ENCODE measurements at places on chromosomes 1 and 21.

DNA sequence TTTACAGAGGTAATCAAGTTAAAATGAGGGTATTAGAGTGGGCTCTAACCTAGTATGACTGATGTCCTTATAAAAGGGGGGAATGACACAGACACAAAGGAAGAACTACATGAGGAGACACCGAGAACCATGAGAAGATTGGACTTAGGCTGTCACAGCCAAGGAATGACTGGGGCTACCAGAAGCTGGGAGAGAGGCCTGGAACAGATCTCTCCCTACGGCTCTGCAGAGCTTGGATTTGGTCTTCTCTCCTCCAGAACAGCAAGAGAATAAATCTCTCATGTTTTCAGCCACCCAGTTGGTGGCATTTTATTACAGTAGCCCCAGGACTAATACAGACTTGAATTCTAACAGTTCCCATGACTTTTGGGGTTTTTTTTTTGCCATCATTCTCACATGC lies 110.8 kb downstream of the PSMG1 start:
- no peak for DNase-seq

DNA sequence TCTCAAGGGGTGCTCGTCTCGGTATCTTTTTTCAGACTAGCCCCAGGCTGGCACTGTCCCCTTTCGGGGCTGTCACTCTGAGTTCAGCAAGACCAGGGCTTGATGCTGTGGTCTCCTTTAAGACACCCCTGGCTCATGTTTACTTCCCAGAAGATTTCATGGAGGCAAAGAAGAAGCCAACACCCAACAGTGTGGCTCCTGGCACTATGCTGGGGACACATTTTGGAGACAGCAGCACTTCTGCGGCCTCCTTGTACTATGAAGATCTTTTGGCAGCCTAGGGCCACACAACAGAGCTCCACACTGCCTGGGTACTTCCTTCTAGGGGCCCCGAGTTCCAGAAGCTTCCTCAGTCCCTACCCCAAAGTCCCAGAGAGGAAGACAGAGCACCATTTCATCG lies 24.6 kb downstream of the ECE1 start:
- DNase-seq = no peak

- DNase-seq = no peak
Measured at GRCh38 chr1:81547912-81548303, 252.8 kb upstream of the ADGRL2 start.

DNA sequence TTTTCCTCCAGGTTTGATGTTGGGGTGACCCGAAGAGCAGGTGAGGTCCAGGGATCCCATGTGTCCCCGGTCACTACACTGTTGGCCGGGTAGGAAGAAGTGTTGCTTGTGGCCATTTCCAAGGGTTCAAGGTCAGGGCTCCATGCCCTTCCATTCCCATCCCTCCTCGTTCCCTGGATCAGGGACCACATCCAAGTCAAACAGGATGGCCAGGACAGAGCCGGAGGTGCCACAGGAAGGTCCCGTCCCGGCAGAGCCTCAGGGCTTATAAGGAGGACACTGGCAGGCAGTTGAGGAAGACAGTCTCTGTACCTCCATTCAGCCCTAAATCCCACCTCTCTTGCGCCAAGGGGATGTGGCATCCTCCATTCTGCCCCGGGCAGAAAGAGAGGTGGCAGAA lies 22.0 kb upstream of the FAM131C start:
- no peak for DNase-seq

DNA sequence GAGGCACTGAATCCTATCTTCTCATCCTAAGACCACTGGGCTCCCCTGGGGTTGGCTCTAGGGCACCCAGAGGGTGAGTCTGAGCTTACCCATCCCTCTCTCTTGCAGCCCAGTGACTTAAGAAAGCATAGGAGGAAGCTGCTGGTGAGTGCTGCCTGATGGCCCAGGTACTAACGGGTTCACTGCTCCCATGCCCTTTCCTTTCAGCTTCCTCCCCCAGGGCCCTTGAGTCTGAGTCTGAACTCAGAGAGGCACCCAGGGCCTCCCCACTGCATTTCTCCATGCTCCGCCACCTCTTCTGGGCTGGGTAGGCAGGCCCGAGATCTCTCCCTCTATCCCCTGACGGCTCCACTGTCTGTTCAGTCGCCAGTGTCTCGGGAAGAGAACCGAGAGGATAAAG lies 29.7 kb downstream of the PPFIA4 start:
- DNase-seq = no peak

DNA sequence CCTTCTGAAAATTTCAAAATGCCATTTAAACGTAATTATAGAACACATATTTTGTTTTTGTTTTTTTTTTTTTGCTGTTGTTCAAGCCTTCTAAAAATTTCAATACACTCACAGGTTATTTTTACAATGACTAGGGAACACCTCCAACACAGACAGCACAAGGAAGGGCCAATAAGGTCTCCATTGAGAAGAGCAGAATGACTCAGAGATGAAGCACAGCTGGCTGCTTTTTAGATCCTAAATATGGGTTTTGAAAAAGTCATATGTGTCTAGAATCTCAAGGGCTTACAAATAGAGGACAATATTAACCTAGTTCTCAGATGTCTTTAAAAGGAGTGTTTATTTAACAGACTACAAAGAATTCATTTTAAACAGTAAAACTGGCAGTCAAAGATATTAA lies 104.6 kb downstream of the NEGR1 start:
- DNase-seq = no peak

GRCh38 chr1:44805311-44806024 lies 1.7 kb downstream of the DYNLT4 start:
- no peak for DNase-seq

GRCh38 chr1:229027622-229028182 lies 243.2 kb upstream of the RAB4A start:
- DNase-seq = no peak

DNA sequence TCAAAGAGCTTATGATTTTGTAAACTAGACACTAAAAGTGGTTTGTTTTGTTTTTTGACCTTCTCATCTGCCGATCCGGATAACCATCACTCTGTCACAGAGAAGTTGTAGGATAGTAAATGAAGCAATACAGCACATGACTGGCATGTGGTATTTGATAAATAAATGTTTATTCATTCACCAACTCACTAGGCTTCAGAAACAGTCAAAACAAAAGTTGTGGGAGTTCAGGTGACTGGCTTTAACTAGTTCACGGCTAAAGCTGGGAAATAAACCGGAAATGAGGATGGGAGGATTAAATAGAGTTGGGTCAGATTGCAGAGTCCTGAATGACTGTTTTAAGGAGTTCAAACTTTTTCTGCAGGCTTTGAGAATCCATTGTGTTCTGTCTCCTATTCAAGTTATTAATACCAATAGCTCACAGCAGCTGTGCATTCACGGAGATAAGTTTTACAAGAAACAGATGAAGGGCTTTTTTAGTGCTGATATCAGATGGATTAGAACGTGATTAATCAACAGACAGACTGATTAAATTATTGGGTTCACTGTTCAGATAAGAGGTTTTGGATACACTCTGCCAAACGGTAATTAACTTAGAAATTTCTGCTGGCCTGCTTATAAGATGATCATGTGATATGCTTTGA lies 463.3 kb downstream of the DPYD start:
- no peak for DNase-seq

GRCh38 chr21:36976882-36977651 lies 10.6 kb upstream of the HLCS start:
- peak; percentile 82 for DNase-seq

DNA sequence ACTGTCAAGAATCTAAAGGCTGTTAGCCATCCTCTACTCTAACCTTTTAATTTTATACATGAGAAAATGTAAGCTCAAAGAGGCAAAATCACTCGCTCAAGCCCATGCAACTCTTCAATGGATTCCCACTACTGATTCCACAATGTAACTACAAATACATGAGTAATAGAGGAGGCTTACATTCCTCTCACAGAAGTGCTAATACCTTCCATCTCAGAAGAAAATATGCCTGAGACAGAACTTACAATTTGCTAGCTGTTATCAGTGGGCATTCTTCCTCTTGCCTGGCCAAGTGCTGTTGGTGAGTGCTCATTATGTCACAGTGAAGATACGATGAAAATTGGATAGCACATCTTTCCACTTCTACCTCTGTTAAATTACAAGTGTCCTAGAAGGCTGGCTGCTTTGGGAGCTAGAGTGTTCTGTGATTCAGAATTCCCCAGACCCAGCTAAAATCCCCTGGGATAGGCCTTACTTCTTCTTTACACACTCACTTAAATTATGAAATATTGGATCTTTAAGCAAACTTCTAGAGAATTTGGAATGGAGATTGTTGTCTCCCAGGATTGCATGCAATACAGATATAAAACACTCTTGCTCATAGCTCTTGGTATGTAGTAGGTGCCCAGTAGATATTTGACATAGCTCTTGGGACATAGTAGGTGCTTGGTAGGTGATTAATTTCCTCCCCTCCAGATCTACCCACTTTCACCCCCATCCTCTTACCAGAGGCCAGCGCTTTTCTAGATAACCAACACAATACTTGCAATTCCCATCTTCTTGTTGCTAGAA lies 24.1 kb downstream of the BCL9 start:
- DNase-seq = no peak

DNA sequence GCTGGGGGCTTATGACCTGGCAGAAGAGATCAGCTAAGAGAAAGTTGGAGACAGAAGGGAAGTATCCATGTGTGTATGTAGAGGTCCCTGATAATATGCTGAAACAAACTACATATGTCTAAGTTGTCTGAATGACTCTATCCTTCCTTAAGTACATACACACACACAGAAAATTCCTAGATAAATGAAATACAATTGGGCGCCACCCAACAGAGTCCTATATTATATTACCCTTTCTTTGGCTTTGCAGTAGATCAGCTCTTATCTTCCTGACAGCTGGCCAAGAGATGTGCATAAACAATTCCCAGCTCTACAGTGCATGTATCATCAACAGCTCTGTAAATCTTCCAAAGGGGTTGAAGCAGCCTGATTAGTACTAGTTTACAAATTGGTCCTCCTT lies 40.1 kb downstream of the SORT1 start:
- no peak for DNase-seq

DNA sequence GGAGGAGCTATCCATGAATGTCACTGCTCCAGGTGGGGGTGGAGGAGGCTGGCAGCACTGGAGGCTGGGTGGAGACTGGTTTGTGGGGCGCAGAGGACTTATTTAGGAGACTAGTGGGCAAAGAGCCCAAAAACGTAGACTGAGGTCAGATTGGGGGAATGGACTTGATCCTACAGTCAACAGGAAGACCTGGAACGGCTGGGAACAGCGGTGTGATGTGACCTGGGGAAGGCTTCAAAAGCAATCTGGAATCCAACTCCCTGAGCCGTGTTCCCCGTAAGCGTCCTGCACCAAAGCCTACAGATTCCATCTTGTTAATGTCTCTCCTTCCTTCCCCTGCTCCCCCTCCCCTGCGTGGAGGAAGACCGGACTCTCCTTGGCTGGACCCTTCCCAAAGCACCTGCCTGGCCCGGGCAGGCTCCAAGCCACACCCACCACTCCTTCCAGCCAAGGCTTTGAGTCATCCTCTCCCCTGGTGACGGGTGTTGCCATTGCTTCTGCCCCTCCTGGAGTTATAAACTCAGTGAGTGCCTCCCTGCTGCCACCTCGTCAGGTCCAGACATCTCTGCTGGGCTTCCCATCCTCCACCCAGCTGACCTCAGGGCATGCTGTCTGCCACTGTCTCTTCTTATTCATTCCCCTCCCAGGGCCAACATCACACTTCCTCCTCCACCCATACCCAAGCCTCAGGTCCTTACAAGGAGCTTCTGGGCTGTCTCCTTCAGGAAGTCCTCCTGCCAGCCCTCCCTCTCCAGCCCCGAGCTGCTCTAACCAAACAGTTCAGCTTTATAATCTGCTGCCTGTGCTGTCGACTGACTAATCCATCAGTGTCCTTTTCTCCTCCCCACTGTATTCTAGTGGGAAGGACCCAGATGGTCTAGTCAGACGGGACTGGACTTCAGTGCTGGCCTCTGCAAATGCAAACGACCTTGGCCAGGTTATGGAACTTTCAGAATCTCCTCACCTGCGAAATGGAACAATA lies 1.6 kb upstream of the CLSTN1 start:
- peak; percentile 55 for DNase-seq

DNA sequence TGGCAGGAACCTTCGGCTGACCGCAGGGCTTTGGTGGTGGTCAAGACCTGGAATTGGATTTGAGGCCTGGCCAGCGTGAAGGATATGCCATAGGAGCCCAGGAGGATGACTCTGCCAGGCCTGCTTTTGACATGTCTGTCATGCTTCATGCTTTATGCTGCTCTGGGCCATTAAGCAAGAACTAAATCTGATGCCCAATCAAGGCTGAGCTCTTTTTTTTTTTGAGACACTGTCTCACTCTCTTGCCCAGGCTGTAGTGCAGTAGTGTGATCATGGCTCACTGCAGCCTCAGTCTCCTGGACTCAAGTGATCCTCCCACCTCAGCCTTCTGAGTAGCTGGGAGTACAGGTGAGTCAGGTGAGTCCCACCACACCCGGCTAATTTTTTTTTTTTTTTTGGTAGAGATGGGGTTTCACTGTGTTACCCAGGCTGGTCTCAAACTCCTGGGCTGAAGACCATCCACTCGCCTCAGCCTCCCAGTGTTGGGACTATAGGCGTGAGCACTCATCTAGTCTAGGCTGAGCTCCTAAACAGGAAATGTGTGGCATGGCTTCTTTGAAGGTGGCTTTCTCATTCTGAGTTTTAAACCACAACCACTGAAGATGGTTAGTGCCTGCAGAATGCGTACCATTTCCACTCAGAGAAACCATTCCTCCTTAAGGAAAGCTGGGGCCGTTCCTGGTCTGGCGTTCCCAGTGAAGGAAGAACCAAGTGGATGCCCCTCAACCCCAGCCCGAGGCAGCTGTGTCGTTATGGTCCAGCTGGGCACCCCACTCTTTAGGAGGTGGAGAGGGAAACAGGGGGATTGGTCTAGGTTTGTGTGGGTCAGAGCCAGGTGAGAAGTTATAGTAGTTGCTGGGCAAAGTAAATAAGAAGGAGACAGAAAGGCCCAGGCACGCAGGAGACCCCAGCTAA lies 34.2 kb upstream of the ATP5PO start:
- DNase-seq = no peak

DNA sequence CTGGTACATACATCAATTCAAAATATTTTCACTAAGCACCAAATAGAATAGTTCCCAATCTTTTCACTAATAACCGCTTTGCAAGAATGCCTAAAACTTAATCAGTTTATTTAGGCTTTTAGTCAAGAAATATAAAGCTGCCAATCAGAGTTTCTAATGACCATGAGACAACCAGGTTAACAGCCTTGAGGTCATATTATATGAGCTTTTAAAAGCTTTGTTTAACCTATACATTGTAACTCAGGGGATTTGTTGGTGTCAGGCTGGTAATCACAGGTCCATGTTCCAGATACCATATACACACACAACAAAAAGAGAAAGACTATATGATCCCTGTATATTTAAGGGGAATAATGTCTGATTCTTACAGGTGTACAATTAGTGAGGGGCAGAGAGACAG lies 246.2 kb upstream of the ADGRL2 start:
- no peak for DNase-seq

Measured in RKO (cell line).